ENCODE measurements at places on chromosomes 3 and 15.

DNA sequence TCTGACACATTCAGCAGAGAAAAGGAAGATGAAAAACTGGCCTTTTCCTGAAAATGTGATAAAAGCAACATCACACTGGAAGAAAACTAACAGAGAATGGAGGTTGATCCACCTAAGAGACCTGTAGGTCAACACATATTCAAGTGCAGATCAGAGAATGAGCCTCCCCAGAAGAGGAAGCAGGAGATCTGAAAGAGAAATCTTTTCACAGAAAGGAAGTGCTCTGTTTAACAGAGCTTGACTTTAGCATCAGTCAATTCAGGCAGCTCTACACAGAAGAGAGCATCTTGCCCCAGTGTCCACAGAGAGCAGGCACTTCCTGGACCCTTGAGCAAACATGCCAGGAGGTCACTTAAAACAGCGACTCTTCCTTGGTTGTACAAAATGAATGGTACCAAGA lies 655.4 kb upstream of the GBE1 start:
- no peak for DNase-seq

DNA sequence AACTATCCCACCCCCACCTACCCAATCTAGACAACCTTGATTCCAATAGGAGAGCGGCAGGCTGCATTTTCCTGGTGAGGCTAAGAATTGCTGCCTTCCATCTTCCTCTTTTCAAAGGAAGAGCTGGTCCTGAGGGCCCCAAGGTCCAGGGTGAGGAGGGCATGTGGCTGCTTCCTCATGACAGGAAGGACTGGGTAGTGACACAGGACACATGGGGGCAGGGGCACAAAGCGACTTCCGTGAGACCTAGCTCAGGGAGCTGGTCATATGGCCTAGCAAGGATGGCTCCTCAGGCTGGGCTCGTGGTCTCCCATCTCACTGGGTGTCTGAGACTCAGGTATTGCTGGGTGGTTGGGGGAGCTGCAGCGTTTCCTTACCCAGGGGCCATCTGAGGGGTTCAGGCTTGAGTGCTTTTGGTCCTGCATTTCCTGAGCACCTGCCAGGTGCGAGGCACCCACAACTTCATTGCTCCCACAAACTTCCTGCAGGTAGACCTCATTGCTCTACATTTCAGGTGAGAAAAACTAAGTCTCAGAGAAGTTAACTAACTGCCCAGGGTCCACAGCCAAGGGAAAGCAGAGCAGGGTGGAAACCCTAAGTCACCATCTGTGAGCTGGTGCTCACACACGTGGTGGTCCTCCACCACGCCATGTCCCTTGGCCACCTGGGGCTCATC lies 160.0 kb upstream of the TLE3 start:
- no peak for DNase-seq

- no peak for DNase-seq
These were observed 165.9 kb downstream of the POLR2M start for GRCh38 chr15:57872281-57873030.

DNA sequence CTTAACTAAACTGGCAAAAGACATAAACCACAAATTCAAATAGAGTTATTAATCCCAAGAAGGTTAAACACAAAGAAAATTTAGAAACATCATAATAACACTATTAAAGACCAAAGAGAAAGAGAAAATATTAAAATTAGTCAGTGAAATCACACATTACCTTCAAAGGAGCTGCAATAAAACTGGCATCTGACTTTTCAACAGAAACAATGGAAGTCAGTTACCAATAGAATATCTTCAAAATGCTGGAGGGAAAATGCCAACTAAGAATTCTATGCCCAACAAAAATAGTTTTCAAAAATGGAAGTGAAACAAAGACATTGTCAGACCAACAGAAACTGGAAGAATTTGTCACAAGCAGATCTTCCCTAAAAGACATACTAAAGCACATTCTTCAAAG lies 68.7 kb upstream of the RNF7 start:
- DNase-seq: no peak

DNA sequence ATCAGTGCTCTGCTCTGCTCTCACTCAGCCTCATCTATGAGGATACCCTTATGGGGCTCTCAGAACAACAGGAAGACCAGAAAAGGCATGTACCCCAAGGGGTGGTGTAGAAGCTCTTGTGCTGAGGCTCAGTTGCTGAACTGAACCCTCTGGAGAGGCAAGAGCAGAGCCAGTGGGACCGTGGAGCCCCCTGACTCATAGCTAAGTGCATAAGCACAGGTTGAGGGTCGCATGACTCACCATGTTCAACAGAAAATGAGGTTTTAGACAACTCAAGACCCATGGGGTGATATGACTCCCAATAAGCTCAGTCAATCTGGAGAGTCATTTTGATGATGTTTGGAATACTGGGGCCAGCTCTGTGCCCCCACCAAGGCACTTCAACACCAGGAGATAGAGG lies 37.3 kb downstream of the CRYGS start:
- DNase-seq: no peak

DNA sequence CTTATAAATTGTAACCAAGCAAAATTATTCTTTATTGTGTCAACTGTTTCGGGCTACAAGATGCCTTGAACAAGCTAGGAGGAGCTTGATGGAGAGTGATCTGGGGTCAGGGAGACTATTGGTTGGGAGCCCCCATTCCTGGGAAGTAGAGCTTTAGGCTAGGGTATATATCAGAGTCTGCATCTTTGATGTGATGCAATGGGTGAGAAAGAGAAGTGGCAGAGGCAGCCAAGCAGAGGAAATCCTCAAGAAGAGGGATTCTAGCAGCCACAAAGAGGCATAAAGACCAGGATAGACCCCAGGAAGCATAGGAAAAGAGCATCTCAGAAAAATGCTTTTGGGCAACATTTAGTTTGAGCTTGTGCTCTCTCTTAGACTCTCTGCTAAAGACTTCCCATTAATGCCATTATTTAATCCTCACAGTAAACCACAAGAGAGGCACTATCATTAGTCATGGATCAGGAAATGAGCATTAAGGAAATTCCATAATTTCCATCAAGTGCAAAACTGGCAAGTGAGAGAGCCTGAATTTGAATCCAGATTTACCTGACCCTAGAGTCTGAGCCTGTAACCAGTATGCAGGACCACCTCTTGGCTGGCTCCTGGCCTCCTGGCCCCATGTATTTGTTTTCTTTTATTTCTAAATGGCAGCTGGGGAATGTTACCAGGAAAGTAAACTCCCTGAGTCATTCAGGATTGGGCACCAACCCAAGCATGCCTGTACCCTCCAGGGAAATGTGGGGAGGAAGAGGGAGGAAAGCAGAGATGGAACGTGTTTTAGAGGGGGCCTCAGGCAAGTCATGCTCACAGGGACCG lies 118.7 kb downstream of the RPL22L1 start:
- DNase-seq: no peak

DNA sequence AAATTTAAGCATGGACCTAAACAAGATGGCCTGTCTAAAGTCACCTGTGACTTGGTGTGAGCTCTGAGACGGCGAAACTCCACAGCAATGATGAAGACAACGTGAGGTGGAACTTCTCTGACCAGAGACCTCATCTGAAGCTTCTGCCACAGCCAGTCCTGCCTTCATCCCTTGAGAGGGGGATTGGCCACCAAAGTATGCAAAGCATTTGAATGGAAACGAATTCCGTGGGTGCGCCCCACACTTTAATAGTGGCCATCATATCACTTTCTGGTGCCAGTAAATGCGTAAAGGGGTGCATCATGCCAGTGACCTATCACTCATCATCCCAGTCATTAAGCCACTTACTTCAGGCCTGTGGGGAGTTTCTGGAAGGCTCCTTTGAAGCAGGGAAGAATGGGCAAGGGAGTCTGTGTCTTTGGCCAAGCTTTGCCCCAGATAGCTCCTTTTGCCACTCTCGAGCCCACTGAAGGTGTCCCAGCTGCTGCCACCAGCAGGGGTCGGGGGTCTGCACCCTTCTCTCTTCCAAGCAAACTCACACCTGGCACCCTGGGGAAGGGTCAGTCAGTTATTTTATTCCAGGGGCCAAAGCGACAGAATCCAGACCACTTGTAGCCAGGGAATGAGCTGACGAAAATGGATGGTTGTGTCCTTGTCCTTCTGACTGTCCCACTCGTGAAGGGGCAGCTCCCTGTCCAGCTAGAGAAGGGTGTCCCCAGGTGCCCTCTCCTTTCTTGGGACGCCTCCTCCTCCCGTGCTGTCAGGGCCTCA lies 17.7 kb downstream of the MUC20 start:
- no peak for DNase-seq

GRCh38 chr3:134326126-134326525 lies 48.1 kb downstream of the AMOTL2 start:
- DNase-seq: no peak

DNA sequence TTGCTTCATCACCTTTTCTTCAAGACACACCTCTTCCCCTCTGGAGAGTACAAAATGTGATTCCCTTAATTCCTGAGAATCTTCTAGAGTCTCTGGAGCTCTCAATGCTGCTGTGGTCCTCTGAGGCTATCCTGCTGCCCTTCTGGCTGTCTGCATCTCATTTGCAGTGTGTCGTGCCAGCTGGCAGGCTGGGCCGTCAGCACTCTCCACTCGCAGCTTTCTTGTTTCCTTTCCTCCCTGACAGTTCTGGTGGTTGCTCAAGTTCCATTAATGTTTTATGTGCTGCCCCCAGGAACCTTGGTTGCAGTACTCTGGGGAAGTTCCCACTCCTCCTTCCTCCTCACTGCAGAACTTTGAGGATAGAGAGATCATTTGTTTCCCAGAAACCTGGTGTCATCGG lies 210.8 kb upstream of the ROPN1 start:
- DNase-seq: no peak

- DNase-seq: no peak
These were observed 101.1 kb downstream of the ADCY5 start for GRCh38 chr3:123347691-123348264.

GRCh38 chr15:27254055-27254454 lies 283.1 kb downstream of the GABRG3 start:
- DNase-seq: no peak

- DNase-seq: no peak
These were observed 74.7 kb upstream of the ROBO2 start for GRCh38 chr3:76965122-76965725.

DNA sequence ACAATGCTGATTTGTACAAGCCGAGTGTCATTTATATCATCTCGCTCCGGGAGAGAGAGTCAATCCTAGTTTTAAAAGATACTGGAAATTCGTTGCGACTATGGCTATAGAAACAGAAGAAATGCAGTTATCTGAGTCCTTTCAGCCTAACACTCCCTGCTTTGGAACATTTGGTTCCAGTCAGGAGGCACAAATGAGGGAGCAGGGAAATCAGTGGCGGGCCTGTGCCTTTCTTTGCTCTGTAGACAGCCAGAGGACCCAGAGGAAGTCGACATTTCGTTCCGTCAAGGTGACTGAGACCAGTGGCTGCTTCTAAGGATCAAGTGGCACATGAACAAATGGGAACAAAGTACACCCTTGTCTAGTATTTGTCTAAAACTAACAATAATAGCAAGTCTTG lies 745 bp upstream of the RIOX2 start:
- DNase-seq: no peak

DNA sequence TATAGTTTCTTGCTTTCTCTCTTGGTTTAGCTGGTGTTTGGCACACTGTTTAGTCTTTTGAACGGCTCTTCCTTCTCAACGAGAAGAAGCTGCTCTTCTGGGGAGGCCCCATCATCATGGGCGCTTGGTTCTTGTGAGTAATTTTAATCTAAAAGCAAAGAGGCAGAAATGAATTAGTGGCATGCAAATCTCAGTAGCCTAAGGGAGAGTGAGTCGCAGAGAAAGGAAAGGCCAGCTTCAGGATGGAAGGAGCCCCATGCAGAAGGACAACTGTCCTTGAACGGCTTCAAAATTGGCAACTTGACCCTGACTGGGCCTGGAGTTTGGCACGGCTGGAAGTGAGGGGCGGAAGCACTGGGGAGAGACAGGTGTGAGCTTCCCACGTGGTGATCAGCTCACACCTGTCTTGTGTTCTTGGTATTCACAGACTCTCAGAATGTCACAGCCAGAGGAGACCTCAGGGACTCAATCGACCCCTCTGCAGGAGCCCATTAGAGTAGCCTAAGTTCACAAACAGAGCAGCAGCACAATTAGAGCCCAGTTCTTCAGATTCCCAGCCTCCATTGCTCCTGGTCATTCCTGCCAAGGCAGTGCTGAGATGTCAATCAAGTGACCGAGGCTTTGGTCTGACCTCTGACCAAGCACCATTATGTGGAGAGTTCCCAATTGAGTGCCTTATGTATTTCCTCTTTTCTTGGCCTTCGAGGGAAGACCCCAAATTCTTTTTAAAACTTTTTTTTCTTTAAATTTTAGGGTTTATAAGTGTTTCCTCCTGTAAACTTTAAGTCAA lies 41.3 kb upstream of the ETV5 start:
- no peak for DNase-seq

DNA sequence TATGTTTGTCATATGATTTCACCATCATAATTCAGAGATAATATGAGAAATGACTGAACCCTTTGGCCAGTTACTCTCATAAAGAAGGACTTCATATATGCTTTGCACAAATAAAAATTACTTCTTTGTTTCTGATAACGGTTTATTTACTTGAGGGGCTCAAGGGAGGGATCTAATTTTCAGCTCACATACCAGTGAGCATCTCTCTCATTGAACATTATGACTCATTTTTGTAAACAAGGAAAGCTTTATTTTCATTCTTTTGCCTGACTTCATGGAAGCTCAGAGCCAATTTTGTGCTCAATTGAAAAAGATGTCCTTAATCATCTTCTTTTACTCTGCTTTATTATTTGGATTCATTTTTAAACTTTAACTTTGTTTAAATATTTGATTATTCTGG lies 5.8 kb downstream of the NLGN1 start:
- DNase-seq: no peak

DNA sequence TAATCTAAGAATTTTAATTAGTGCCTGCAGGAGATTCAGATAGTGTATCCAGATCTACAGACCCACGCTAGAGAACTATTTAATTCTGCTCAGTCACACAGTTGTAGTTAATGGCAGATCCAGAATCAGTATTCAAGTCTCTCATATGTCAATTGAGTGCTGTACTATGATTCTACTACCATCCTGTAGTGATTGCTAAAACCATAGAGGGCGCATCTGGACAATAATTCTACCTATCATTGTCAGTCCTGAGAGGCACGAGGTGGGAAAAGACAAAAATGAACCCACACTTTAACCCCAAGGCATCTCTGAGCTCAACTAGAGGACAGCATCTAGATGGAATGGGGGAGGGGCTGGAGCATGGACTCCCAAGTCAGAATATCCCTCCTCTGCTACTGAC lies 22.7 kb downstream of the DHX36 start:
- no peak for DNase-seq

DNA sequence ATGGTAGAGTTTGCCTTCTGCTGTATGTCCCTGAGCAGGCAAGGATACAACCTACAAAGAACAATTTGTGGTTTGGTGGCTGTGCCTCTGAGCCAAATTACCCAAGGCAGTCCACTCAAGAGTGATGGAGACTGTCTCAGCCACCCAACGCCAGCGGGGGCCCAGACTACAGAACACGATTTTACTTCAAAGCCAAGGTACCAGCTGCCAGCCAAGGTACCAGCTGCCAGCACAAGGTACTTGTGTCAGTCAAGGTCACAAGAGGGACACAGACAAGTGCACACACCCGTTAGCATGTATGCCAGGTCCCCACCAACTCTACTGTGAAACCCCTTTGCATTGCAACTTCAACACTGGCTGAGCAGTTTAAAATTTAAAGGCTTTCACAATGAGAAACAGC lies 23.5 kb downstream of the COLQ start:
- no peak for DNase-seq

GRCh38 chr15:80736560-80736959 lies 41.5 kb downstream of the ABHD17C start:
- no peak for DNase-seq

Measured in cerebellar nuclear complex (tissue), 1 donor.